Neural crest cell (in vitro differentiated cells): ENCODE measurements at places on chromosomes 5 and 9. TPM values are rescaled to one million over a fixed set of nuclear protein-coding genes. Genes with fewer than 3 reads are reported as not detected.

- DNase-seq = no peak
Observed at GRCh38 chr5:96374653-96375052, 58.4 kb downstream of the PCSK1 start.

DNA sequence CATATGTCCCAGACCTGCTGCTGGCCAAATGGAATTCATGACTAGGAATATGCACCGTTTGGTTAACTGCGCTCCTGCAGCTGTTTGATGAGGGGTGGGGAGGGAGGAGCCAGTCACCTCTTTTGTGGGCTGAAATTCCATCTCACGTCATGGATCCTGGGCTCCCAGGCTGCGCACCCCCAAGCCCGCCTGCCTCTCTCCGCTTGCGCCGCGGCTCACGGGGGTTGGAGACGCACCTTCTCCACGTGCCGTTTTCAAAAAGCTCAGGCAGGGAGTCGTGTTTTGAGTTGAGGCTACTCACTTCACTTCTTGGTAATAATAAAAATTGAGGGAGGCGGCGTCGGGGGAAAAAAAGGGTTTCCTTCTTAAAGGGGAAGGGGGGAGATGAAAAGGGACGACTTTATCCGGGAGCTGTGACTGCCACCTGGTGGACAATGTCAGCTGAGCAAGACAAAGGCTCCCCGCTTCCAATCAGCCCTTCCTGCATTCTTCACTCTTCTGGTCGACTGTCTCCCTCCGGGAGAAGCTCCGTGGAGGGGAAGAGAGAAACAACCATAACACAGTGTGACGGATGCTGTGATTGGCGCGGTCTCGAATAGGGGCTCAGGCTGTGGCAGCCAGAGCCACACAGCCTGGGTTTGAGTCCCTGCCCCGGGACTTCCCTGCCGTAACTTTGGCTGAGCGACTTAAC lies 15.9 kb upstream of the C5orf47 start:
- peak; percentile 85 for DNase-seq

DNA sequence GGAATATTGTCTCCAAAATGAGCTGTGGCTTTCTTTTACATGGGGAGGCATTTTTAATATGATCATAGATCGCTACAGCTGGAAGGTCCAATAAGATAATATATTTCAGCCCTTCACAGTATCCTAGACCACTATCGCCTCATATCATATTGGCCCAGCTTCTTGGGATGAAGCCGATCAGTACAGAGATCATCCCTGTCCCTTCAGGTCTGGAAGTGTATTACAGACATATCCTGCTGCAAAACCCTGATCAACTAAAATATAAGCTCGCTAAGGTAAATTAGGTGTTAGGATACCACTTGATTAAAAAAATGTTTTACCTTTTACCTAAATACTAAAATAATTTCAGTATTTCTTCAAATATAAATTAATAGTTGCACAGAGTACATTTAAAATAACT lies 41.7 kb downstream of the JAKMIP2 start:
- DNase-seq = no peak

DNA sequence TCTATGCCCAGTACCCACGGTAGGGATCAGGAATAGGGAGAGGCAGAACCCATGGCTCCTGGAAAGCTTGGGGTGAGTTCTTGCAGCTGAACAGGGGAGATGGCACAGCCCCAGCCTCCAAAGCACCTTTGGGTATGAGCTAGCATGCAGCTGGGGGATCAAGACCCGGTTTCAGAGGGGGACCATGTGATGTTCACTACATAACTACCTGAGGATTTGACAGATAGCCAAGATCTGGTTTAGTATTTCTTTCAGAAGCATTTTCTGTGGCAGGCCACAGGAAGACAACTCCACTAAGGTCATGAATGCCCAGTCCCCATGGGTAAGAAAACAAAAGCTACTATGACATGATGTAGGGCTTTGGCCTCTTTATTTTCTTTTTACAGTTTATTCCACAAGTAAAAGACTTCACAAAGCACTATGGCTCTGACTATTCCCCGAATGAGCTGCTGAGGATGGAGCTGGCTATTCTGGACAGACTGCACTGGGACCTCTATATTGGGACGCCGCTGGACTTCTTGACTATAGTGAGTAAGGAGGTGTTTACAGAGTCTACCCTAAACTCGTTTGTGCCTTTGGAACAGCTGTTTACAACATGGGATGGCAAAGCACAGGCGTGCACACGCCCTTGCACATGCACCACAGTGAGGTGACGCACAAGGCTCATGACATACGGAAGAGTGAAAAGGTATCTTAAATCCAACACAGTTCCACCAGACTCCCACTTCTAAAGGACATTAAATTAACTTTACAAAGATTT lies 3.4 kb downstream of the CCNI2 start:
- no peak for DNase-seq

DNA sequence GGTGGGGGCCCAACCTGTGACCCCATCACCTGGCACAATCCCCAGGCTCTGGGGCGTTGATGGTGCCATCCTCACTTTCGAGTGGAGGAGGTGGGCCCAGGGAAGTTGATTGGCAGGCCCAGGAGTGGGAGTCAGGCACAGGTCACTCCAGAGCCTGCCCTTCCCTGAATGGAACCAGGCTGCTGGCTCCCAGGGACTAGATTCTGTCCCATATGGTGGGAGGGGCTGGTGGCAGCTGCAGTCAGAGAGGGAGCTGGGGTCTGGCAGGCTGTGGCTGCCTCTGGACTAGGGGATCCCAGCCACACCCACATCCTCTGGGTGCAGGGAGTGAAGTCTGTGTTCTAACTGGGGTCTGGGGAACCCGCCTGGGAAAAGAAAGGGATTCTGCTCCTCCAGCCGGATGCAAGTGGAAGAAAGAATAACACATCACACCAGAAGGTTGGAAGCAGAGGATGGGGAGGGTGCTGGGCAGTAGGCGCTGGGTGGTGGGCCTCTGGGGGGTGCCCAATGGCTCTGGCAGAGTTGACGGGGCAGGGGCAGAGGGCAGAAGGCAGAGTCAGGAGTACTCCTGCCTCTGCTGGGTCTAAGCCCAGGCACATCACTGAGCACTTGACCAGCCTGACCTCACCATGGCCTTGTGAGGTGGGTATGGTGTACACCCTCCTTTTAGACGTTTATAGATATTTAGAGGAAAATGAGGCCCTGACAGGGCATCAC lies 25.8 kb downstream of the CEL start:
- no peak for DNase-seq

GRCh38 chr9:127999461-127999860 lies 18.7 kb upstream of the EEIG1 start:
- no peak for DNase-seq

- DNase-seq = no peak
Observed at GRCh38 chr9:124286292-124286931, 28.7 kb downstream of the NEK6 start.

Gene RNF183
- not detected in 2 replicates for total RNA-seq

Gene IL5
- total RNA-seq = not detected in 2 replicates

Gene TAF11L10
- total RNA-seq = not detected in 2 replicates

Gene SLC36A2
- total RNA-seq = not detected in 2 replicates
